ENCODE measurements at places on chromosomes 5 and 9.
A peak's percentile ranks its signal among the peaks of the same experiment; 100 is the strongest.

GRCh38 chr5:40853632-40854192 lies 12.5 kb downstream of the CARD6 start:
- H3K36me3 ChIP-seq: no peaks in the 10 kb centered on the region
- DNase-seq: no peak
- no peaks in the 10 kb centered on the region for H3K27me3 ChIP-seq
- no peak overlapping the region for H3K4me3 ChIP-seq

GRCh38 chr5:158265346-158265745 lies 406.4 kb upstream of the CLINT1 start:
- H3K4me1 ChIP-seq: no peaks in the 10 kb centered on the region
- no peak overlapping the region for H3K4me3 ChIP-seq
- no peaks in the 10 kb centered on the region for H3K36me3 ChIP-seq
- H3K27me3 ChIP-seq: peaks cover 7% of the 10 kb centered on the region

GRCh38 chr5:114266374-114266773 lies 95.5 kb upstream of the KCNN2 start:
- H3K36me3 ChIP-seq: no peaks in the 10 kb centered on the region
- no peak overlapping the region for H3K27ac ChIP-seq
- H3K27me3 ChIP-seq: no peaks in the 10 kb centered on the region
- DNase-seq: no peak
- H3K4me3 ChIP-seq: no peak overlapping the region

- no peak overlapping the region for H3K4me3 ChIP-seq
- H3K27me3 ChIP-seq: peaks cover 3% of the 10 kb centered on the region
- no peaks in the 10 kb centered on the region for H3K36me3 ChIP-seq
- peaks cover 13% of the 10 kb centered on the region for H3K4me1 ChIP-seq
Observed at GRCh38 chr9:655875-656274, 185.6 kb upstream of the DMRT1 start.

GRCh38 chr9:93085676-93086075 lies 10.3 kb upstream of the CARD19 start:
- DNase-seq: peak; percentile 30
- H3K4me3 ChIP-seq: no peak overlapping the region
- no peaks in the 10 kb centered on the region for H3K27me3 ChIP-seq

GRCh38 chr9:114954956-114955582 lies 24.7 kb upstream of the TNFSF8 start:
- H3K4me1 ChIP-seq: peaks cover 55% of the 10 kb centered on the region
- H3K27ac ChIP-seq: no peak overlapping the region
- H3K36me3 ChIP-seq: peaks cover 13% of the 10 kb centered on the region
- H3K4me3 ChIP-seq: no peak overlapping the region
- no peaks in the 10 kb centered on the region for H3K27me3 ChIP-seq

DNA sequence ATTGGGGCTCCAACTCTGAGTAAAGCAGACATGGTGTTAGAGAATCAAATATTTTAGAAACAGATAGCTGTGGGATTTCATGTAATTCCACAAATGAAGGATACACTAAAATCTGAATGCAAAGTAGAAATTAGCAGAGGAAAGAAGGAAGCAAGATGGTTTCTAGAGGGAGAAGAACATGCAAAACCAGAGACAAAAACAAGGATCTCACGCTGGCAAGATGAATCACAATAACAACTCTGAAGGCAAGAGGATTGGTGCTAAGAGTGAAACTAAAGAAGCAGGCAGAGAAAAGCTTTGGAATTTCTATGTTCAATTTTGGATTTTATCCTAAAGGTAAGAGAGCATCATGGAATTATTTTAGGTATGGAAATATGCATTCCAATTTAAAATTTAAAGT lies 857.2 kb upstream of the COX7C start:
- no peaks in the 10 kb centered on the region for H3K27me3 ChIP-seq
- H3K27ac ChIP-seq: no peak overlapping the region
- H3K36me3 ChIP-seq: no peaks in the 10 kb centered on the region
- no peak for DNase-seq
- no peaks in the 10 kb centered on the region for H3K4me1 ChIP-seq

GRCh38 chr5:169367861-169368260 lies 66.9 kb upstream of the SLIT3 start:
- DNase-seq: no peak
- H3K4me1 ChIP-seq: no peaks in the 10 kb centered on the region
- H3K4me3 ChIP-seq: no peak overlapping the region
- H3K27ac ChIP-seq: no peak overlapping the region
- no peaks in the 10 kb centered on the region for H3K36me3 ChIP-seq
- H3K27me3 ChIP-seq: peaks cover 16% of the 10 kb centered on the region

DNA sequence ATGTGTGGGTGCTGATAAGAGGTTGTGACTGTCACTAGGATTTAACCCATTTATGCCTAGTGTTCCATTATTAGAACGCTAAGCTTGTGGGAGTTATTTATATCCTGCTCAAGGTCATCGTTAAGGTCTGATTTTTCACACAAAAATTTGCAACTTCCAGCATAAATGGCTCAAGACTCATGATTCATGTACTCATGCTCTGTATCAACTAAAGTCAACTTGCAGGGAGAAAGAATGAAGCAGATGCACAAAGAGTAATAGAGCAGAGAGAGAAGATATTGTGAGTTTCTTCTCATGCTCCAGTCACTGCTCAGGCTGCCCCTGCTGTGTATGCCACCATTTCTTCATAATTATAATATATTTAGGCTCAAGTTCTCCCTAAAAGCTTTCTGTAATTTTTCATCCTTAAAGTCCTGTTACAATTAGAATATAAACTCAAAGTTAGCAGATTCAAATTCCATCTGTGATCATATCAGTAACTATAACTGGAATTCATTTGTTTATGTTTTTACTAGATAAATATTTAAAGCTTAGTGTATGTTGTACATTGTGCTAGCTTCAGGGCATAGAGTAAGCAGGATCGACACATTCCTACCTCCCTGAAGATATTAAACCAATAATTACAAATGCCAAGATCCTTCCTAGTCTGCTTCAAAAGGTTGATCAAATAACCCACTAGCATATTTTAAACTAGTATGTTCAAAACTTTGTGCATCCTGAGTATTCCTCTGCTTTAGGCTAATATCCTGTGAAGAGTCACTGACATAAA lies 136.7 kb downstream of the NUDT12 start:
- no peaks in the 10 kb centered on the region for H3K4me1 ChIP-seq
- H3K27ac ChIP-seq: no peak overlapping the region
- no peaks in the 10 kb centered on the region for H3K36me3 ChIP-seq
- no peak for DNase-seq
- H3K4me3 ChIP-seq: no peak overlapping the region

DNA sequence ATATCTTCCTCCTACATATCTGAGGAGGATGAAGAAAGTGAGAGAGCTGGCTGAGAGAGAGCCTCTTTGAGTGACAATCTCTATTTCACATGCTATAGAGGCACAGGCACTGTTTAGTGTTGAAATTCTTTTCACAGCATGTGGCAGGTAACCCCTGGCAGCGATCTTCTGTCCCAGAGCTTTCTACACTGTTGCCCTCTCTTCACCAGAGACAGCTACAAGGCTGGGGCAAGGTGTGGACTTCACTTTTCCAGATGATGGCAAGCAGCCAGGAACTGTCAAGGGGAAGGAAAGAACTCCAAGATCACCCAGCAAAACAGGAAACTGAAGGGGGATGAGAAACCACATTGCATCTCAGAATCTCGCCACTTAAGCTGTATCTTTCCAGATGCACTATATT lies 205.2 kb downstream of the CAAP1 start:
- peaks cover 6% of the 10 kb centered on the region for H3K27me3 ChIP-seq
- no peak for DNase-seq
- no peak overlapping the region for H3K4me3 ChIP-seq
- H3K27ac ChIP-seq: no peak overlapping the region

- no peak for DNase-seq
- peak overlapping the region; percentile 64 for H3K27ac ChIP-seq
- peaks cover 61% of the 10 kb centered on the region for H3K4me1 ChIP-seq
- no peak overlapping the region for H3K4me3 ChIP-seq
- peaks cover 55% of the 10 kb centered on the region for H3K36me3 ChIP-seq
Observed at GRCh38 chr5:134209477-134210245, 16.2 kb downstream of the PPP2CA start.

GRCh38 chr5:178440181-178440580 lies 150.0 kb downstream of the COL23A1 start:
- H3K4me1 ChIP-seq: peaks cover 4% of the 10 kb centered on the region
- H3K27ac ChIP-seq: no peak overlapping the region
- DNase-seq: no peak
- H3K4me3 ChIP-seq: no peak overlapping the region
- H3K27me3 ChIP-seq: peaks cover 33% of the 10 kb centered on the region
- no peaks in the 10 kb centered on the region for H3K36me3 ChIP-seq

DNA sequence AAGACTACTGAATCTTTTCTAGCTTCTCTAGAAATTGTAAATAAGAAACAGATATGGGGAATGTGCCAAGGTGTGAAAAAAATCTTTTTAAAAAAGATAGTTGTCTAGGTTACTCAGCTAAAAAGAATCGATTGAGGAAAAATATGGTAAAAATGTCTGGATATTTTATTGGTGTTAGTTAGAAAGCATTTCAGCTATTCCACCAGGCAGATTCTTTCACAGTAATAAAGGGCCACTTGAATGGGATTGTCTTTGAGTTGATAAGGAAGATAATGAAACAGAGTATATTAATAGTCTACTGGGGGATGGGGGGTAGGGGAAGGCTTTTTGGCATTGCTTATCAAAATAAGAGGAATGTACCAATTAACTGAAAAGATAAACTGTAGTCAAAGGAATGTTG lies 51.9 kb downstream of the SLIT3 start:
- H3K4me1 ChIP-seq: no peaks in the 10 kb centered on the region
- no peak overlapping the region for H3K4me3 ChIP-seq
- DNase-seq: no peak
- no peak overlapping the region for H3K27ac ChIP-seq
- no peaks in the 10 kb centered on the region for H3K36me3 ChIP-seq

DNA sequence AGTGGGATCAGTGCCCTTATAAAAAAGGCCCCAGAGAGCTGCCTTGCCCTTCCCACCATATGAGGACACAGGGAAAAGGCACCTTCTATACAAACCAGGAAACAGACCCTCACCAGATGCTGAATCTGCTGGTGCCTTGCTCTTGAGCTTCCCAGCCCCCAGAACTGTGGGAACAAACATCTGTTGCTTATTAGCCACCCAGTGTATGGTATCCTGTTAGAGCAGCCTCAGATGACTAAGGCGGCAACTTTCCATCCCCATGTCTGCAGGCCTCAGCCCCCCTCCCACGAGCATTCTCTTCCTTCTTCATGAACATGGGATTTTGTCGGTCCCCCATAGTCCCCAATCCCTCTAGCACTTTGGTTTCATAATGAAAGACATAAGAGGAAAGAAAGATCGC lies 202.5 kb upstream of the GAS1 start:
- H3K36me3 ChIP-seq: no peaks in the 10 kb centered on the region
- H3K27ac ChIP-seq: no peak overlapping the region
- peaks cover 67% of the 10 kb centered on the region for H3K27me3 ChIP-seq

DNA sequence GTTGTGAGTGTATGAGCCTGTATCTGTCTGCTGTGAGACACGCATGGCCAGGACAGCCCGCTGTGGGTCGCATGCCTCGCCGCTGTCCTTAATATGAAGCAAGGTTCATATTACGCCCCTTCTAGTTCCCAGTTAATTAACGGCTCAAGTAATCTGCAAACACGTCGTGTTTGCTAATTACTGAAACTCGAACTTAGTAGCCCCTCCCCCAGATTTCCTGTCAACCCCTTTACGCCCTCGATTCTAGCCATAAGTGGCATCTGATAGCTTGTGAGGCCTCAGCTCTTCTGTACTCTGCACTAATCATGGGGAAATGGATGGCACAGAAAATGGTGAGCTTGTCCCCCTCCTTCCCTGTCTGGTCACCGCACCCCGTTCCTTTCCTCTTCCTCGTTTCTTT lies 116.9 kb upstream of the OTULINL start:
- no peak overlapping the region for H3K27ac ChIP-seq
- H3K4me3 ChIP-seq: no peak overlapping the region
- H3K4me1 ChIP-seq: no peaks in the 10 kb centered on the region
- no peak for DNase-seq
- H3K27me3 ChIP-seq: no peaks in the 10 kb centered on the region

DNA sequence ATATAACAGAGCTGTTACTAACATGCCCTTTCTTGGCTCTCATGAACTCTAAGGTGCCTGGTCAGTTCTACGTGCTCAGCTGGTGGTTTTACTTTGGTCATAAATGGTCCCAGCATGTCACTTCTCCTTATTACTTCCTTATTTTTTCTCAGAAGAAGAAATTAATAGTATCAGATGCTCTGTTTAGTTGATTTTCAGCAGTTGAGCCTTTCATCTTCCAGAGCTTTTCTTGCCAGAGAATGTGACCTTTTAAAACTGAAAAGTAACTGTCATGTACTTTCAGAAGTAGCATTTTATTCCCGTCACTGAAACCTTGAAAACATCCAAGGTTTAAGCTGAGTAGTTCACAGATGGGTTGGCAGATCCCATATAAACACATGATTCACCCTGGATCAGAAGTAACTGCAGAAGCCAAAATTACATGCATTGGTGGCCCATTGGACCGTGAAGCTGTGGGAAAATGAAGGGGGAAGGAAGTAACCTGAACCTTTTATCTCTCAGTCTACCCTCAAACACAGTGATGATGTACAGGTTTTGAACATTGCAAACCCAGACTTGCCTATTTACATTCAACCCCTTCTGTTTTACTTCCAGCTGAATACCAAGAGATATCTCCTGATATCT lies 50.5 kb downstream of the HACD4 start:
- no peak for DNase-seq
- H3K4me3 ChIP-seq: no peak overlapping the region
- no peaks in the 10 kb centered on the region for H3K27me3 ChIP-seq
- peaks cover 60% of the 10 kb centered on the region for H3K36me3 ChIP-seq
- H3K4me1 ChIP-seq: no peaks in the 10 kb centered on the region
- no peak overlapping the region for H3K27ac ChIP-seq

GRCh38 chr9:82526577-82526976 lies 536.4 kb downstream of the RASEF start:
- H3K27ac ChIP-seq: no peak overlapping the region
- H3K4me3 ChIP-seq: no peak overlapping the region
- H3K4me1 ChIP-seq: no peaks in the 10 kb centered on the region
- H3K27me3 ChIP-seq: no peaks in the 10 kb centered on the region

DNA sequence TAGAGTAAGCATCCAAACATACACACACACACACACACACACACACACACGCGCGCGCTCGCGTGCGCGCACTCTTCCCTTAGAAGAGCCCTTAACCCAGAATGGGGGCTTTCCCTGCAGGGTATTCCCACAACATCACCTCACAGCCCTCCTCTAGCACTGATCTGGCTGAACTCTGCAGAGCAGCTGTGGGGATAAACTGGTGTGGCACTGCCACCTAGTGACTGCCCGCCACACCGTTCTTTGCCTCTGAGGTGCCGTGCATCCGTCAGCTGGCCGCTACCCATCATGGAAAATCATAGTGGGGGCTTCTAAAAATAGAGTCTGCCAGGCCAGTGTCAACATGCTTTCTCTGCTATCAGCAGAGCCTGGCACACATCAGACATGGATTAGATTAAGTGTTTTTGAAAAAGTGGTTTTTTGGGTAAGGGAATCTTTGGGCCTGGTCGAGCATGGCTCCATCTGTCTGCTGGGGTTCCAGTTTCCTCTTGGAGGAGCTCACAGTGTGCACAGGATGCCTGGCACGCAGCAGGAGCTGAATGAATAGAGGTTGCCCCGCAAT lies 88.1 kb downstream of the KCNN2 start:
- H3K27ac ChIP-seq: no peak overlapping the region
- no peaks in the 10 kb centered on the region for H3K36me3 ChIP-seq
- peaks cover 3% of the 10 kb centered on the region for H3K4me1 ChIP-seq
- peaks cover 7% of the 10 kb centered on the region for H3K27me3 ChIP-seq

- no peaks in the 10 kb centered on the region for H3K27me3 ChIP-seq
- no peaks in the 10 kb centered on the region for H3K4me1 ChIP-seq
- no peak overlapping the region for H3K4me3 ChIP-seq
- no peak for DNase-seq
- peaks cover 6% of the 10 kb centered on the region for H3K36me3 ChIP-seq
- no peak overlapping the region for H3K27ac ChIP-seq
Observed at GRCh38 chr9:98222885-98223691, 30.7 kb upstream of the CORO2A start.

All from activated T-cell treated with anti-CD3 and anti-CD28 coated beads, Interleukin-2, amount 50 U/mL, for 24 hours (primary cell).